ENCODE measurements at places on chromosomes 2 and 18.

DNA sequence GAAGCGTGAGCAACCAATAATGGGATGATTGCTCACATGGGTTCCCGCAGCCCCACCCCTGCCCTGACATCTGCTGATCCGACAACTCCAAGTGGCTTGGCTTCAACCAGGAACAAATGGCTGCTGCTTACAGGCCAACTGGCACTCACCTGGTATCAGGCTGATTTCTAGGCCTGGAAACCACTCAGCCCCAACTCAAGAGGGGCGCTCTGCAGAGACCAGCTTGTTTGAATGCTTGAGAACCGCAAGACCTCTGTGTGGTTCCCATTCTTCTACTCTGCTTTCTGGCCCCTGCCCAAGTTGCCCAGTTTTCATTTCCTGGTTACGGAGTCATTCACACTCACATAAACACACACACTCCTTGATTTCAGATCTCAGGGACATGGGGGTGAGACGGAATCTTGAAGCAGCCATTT, 52.0 kb downstream of the TNP1 start:
- DNase-seq: no peak

DNA sequence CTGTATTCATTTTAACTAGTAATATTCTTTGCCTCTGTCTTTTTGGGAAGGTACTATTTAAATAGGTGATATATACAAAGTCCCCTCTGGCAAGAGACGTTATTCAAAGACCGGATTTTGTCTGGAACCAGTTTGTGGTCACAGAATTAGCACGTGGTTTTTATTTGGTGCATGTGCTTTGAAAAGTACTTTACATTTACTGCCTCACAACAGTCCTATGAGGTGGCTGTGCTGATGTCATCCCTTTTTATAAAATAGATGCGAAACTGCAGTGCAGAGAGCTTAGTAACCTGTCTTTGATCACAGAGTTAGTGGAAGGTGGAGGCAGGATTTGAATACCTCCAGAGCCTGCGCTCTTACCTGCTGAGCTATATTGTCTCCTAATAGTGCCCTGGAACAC, 4.0 kb downstream of the LPIN1 start:
- DNase-seq: peak; percentile 84

DNA sequence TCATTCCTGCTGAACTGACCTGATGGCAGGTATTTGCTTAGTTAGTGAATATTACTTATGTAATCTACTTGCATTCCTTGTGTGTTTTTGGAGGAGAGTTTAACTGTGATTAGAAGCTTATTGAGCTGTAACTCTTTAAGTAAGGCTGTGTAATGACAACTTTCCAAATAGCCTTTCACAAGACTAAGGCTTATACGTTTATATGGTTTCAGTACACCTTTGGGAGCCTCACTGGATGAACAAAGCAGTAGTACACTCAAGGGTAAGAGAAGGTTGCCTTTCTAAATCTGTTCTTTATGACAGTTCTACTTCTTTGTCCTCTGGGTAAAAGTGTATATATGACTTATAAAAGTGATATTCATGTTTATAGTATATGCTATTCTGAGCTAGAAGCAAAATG, 4.3 kb downstream of the ITPRID2 start:
- no peak for DNase-seq

DNA sequence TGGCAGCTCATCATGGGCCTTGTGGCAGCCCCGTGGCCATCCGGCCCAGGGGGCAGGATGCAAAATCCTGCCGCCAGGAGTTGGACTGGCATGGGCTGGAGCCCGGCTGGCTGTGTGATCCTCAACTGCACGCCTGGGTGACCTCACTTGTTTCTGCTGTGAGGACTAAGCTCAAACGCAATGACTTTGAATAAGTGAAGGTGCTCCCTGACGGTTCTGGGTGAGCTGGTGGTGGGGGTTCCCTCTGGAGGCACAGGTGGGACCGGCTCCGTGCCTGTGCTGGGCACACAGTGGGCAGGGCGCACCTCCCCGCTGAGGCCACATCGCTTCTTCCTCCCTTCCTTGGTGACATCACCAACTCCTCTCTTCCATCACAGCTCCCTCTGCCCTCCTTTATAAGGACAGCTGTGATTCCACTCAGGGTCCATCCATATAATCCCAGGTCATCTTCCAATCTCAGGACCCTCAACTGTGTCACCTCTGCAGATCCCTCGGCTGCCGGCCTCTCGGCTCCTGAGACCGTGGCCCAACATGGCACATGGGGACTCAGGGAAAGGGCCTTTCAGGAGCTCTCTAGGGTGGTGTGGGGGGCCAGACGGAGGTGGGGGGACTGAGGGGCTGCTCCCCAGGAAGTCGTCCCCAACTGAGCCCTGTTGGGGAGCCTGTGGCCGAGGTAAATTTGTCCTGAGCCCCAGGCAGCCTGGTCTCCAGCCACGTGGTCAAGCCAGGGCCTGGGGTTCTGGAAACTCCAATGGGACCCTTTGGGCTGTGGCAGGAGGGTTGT, 75.5 kb upstream of the ODC1 start:
- DNase-seq: no peak

DNA sequence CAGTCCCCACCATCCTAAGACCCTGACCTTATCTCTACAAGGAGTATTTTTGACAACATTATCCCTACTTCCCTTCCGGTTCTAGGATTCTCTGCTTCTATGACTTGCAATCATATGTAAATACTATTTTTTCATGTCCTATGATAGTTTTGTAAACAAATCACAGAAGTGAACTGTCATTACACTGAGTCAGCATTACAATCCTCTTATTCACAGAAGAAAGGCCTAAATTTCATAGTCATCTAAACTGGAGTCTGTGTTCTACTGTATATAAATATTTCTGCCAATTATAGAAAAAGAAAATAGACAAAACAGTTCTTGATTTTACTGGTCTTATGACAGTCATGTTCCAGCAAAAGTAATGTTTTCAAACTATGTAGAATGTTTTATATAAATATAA, 265.1 kb downstream of the NCKAP5 start:
- no peak for DNase-seq

DNA sequence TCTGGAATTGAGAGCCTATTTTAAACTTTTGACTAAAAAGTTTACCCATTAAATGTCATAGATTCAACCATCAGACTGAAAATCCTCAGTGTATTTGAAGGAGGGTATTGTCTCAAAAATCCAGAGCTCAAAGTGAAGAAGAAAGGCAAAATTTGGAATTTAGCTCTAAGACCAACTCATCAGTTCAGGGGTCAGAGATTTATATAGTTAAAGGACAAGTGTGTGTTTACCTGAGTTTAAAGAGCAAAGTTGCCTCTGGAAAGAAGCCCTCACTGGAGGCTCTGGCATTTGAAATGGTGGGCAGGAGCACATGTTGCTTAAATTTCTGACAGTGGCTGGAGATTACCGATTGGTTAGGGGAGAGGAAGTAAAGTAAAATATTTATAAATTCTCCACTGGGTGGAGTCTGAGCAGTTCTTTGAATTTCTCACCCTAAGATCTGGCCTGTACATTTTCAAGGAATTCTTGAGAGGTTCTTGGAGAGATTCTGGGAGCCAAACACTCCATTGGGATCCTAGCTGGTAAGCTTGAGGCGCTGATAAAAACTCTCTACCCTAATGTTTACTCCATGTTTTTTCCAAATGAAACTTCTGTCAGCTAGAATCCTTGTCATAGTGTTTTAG, at the start of gene KYNU:
Gene KYNU, plus strand, starts transcription at position 449 of the 623 bp plus-strand sequence. CDS start 7,704 bp downstream, outside the sequence.
- DNase-seq: no peak

- DNase-seq: no peak
Observed at GRCh38 chr2:25808006-25808383, 70.3 kb downstream of the ASXL2 start.

DNA sequence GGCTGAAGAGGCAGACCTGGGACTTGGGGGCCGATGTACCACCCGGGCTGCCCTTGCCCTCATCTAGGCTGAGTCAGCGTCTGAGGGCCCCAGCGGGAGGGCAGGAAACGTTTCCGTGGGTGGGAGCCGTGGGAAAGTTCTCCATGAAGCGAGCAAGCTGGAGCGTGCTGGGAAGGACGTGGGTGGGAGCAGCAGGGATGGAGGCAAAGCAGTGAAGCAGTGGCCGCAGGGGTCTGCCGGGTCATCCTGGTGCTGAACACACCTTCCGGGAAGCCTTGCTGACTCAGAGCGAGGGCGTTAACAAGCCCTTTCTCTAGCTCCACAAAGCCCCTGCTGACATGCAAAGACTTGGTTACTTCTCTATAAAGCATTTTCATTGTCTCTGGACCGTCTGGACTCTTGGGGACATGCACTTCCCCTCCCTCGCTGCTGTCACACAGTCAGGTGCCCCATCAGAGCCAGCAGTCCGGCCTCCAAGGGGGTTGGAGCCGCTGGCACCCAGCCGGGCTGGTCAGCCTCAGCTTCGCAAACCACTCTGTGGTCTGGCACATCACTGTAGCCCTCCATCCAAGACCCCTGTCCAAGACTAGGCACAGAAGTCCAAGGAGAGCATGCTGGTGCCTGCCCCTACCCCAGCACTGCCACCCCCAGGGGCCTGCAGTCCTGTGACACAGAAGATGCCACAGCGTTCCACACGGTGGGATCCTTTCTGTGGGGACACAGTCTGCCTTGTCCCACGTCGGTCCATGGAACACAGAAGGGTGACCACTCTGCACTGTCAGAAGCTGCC, 115.1 kb upstream of the GPC1 start:
- DNase-seq: no peak

- DNase-seq: no peak
Observed at GRCh38 chr18:57523171-57523956, 63.1 kb downstream of the FECH start.

GRCh38 chr2:198587240-198587639, 782.8 kb downstream of the PLCL1 start:
- DNase-seq: no peak

Data from CD4-positive, alpha-beta T cell treated with Interleukin-21 for 1 hour (primary cell).